ENCODE measurements at places on chromosomes 16 and 17.

GRCh38 chr16:89193576-89194293 is 6.6 kb downstream of the SLC22A31 start:
- DNase-seq, result no peak

DNA sequence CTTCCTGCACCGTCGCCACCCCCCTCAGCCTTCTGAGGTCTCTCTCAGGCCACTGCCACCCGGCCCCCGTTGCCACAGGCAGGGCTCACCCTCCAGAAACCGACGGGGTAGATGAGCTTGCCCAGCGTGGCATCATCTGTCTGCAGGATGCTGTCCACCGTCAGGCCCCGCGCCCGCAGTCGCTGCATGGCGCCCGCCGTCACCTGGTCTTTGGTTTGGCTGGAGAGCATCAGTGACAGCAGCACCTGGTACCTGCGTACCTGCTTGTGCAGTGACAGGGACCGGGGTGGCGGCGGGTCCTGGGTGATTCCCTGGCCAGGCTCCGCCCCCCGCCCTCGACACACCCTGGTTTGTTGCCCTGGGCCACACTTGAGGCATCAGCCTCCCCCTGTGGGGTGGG is 3.1 kb downstream of the NTHL1 start:
- DNase-seq, result no peak

GRCh38 chr17:17844500-17844899 is 7.7 kb upstream of the SREBF1 start:
- DNase-seq, result no peak

GRCh38 chr17:61029181-61029580 is 351.5 kb downstream of the BCAS3 start:
- no peak for DNase-seq

GRCh38 chr17:8125154-8125946 is 1.4 kb upstream of the HES7 start:
- DNase-seq, result peak; percentile 74

All from HAP-1 (cell line).